ENCODE measurements at places on chromosomes 4 and X.

DNA sequence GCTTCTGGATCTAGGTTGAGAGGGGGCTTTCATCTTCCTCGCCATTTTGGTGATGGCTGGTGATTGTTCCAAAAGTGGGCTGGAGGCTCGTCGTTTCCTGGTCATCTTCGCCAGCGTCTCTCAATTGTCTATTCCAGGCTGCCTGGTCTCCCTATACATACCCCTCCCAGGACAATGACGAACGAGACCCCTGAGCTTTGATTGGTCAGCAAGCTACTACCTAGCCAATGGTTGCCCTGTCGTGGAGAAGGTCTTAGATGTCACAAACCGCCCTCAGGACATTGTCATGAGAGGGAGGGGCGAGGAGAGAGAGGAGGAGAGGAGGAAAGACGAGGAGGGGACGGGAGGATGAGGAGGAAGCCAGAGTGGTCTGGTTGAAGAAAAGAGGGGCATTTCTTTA lies 7.7 kb upstream of the MAGEA4 start:
- DNase-seq = no peak

DNA sequence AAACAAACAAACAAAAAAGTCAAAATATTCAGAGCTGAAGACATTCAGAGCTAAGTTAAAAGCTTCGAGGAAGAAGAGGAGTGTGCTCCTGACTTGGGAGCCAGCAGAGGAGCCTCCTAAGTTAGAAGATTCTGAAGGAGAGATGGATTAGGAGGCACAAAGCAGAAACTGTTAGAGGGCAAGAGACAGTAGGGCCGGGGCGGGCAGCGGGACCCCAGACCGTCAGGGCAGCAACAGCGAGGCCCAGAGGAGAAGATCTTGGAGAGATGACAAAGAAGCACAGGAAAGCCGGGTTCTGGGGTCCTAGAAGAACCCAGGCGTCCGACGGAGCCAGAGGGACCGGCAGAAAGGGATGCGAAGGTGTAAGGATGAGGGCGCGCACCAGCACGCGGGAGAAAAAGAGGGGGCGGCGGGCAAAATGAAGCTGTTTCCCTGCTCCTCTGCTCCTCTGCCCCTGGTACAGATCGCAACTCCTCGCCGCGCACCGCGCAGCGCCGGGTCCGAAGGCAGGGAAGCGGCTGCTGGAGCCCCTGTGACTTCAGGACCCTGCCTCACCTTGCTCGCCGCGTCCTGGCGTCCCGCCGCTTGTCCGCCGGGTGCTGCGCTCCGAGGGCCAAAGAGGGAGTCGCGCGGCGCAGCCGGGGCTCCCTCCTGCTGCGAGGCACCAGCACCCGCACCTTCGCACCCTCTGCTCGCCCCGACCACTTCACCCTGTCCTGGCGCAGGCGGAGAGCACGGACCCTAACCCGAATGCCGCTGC lies 477 bp downstream of the KLHL13 start:
- no peak for DNase-seq

DNA sequence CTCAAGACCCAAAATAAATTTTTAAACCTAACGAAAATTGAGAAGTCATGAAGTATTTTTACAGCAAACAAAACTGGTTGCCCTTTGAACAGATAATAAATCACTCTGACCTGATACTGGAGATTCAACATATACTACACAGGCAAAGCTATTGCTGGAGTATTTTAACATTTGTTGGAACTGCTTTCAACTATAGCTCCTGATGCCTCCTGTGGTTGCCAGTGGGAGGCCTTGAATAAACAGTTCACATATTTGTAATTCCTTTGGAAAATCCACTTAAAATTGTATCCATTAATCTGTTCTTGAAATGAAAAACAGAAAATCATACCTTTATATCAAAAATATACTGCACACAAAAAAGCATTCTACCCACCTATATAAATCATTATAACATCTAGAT lies 605.1 kb downstream of the KCTD8 start:
- peak; percentile 15 for DNase-seq

GRCh38 chr4:1758306-1759121 lies 34.6 kb upstream of the FGFR3 start:
- no peak for DNase-seq

GRCh38 chr4:76993787-76994641 lies 44.5 kb downstream of the SEPTIN11 start:
- no peak for DNase-seq

- no peak for DNase-seq
Measured at GRCh38 chrX:55908661-55909212, 191.2 kb downstream of the RRAGB start.

DNA sequence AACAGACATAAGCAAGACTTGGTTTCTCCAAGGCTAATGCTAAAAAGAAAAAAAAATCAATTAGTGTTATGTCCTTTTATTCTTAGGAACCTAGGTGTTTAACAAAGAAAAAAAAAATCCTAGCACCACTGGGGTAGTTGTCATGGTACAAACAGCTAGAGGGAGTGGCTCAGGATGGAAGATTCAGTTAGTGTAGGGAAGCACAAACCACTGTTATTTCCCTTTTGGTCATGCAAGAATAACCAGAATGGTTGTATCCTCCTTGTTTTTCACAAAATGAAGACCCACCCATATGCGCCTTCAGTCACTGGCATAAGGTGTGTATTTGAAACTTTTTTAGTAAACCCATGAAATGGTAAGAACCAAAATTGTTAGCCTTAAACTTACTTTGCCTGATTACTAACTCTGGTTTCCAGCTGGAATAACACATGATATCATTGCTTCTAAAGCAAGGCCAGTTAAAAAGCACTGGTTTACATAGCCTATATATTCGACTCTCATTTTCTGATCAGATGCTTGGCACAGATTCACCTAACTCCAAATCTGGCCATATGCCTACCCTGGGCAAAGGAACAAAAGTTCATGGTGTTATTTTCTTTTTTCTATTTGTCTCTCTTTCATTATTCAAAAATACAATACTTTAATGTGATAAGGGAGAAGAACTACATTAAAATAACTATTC lies 132.6 kb downstream of the SCFD2 start:
- DNase-seq = no peak

Measured in SW 1271 (cell line).